Activated T-cell treated with anti-CD3 and anti-CD28 coated beads, Interleukin-2, amount 50 U/mL, for 48 hours (primary cell): ENCODE measurements at places on chromosomes 6 and 20.

DNA sequence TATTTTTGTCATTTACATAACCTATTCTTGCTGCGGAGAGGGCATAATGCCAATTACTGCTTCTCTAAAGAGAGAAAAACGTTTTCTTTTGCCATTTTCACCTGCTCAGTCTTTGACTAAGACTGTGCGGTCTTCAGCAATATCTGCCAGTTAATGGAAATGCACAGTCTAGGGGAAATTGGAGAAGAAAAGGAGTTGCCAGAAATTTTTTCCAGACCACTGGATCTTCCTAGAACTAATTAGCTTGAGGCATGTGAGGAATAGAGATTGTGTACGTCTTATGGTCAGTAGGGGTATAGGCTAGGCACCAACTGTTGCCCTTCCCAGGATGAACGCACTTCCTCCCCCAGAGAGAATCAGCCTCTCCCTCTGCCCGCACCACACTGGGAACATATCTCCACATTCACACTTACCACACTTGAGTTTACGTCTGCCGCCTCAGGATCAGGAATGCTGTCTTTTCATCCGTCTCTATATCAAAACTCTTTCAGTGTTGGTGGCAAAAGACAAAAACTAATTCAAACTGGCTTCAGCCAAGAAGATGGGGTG lies 67.9 kb upstream of the E2F3 start:
- DNase-seq = no peak

DNA sequence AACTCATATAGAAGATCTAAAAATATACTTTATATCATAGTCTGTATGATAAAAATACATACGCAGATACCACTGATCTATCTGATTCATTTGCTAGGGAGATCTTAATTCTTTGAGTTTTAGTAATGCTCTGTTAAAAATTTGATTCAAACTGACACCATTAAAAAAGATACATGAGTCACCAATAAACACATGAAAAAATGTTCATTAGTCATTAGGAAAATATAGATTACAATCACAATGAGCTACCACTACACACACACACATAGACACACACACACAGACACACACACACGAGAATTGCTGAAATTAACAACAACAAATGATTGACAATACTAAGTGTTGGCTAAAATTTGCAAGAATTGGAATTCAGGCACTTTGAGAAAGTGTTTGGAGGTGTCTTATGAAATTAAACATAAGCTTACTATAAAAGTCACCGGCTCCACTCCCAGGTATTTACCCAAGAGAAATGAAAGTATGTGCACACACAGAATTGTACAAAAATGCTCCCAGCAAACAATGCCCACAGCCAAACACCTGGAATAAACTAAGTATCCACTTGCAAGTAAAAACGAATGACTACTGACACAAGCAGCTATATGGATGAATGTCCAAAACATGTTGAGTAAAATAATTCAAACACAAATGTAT lies 117.7 kb upstream of the GGTLC1 start:
- no peak for DNase-seq

DNA sequence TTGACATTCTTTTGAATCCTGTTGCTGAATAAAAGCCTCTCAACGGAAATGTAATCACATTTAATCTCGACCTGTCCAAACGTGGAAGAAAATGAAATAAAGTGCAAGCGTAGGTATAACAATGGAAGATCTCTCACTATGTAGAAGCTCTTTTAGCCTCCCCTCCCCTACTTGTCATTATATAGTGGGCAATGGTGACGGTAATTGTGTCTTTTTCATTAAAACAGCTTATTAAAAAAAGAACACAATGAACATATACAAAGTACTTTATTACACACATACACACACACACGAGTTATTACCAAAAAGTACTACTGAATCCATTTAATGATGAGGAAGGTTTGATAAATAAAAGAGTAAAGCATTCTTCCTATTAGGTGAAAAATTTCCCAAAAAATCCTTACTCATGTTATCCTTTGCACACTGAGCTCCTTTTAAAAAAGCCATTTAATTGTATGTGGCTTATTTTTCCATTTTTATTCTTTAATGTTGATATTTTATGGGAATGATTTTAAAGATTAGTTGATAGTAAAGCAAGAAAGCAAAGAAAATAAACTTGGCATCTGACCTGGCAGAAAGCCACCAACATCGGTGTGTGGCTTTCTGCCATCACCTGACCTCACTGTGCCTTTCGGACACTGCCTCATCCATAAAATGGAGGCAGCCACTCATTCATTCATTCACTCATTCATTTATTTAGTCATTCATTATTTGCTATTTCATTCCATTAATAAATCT lies 493 bp upstream of the SGK1 start:
- DNase-seq = no peak

- no peak for DNase-seq
Observed at GRCh38 chr6:143022587-143022986, 38.1 kb upstream of the AIG1 start.

- no peak for DNase-seq
Observed at GRCh38 chr6:56694002-56694401, 51.3 kb upstream of the DST start.

- no peak for DNase-seq
Observed at GRCh38 chr6:136782021-136782770, 10.1 kb downstream of the MAP3K5 start.

DNA sequence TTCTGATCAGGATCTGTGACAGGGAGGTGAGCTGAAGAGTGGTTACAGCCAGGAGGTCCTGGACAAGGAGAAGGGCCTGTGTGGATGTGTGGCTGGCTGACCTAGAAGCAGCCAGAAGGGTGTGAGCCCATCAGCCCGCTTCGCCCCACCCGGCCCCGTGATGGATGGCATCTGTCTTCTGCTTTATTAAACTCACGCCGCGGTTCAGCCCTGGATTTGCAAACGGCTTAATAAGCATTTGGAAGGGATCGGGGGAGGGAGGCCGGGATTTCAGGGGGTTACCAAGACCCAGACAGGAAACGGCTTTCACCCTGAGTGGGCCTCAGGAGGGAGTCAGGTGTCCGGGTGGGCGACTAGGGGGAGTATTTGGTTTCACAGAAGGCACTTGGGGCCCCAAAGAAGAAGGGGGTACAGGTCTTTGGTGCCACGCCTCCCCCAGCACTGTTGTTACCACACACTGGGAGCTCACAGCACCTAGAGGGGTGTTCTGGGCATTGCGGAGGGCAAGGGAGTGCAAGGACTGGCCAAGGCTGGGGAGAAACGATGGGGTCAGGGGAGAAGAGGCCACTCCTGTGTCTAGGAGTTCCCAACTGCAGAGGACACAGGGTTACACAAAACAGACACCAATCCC lies 53.8 kb upstream of the FOXP4 start:
- no peak for DNase-seq

DNA sequence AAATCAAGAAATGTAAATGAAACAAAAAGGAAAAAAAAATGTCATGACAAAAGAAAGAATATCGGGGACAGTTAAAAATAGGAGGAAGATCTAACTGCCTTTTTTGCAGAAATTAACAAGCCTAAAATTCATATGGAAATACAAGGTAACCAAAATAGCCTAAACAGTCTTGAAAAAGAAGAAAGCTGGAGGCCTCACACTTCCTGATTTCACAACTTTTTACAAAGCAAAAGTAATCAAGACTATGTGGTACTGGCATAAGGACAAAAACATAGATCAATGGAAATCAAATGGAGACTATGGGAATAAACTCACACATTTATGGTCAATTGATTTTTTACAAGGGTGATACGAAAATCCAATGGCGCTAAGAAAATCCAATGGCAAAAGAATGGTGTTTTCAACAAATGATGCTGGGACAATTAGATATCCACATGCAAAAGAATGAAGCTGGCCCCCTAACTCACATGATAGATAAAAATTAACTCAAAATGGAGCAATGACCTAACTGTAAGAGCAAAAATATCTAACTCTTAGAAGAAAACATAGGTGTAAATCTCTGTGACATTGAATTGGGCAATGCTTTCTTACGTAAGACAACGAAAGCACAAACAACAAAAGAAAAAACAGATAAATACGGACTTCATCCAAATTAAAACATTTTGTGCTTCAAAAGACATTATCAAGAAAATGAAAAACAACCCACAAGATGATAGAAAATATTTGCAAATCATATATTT lies 24.5 kb downstream of the MAP3K5 start:
- no peak for DNase-seq

DNA sequence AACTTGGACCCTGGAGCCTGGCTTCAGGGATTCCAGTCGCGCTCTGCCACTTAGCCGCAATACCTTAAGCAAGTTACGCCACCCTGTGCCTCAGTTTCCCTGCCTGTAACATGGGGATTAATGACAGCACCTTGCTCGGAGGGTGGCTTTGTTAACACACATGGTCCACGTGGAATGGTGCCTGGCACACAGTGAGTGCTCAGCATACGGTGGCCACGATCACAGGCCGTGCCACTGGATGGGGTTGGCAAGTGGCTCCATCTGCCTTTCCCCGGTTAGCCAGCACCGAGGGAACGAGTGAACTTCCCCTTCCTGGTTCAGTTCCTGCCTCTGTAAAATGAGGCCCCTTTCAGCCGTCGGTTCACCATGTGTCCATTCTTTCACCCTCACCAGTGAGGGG lies 17.2 kb downstream of the C6orf132 start:
- DNase-seq = no peak

GRCh38 chr6:34414999-34415858 lies 10.6 kb downstream of the RPS10 start:
- DNase-seq = no peak

GRCh38 chr6:112342511-112342910 lies 4.6 kb upstream of the RFPL4B start:
- DNase-seq = no peak

GRCh38 chr20:2889797-2890196 lies 16.5 kb downstream of the PTPRA start:
- DNase-seq = no peak

GRCh38 chr20:63446216-63447024 lies 26.0 kb downstream of the KCNQ2 start:
- DNase-seq = no peak

GRCh38 chr20:37449276-37449675 lies 71.8 kb upstream of the NNAT start:
- no peak for DNase-seq

- no peak for DNase-seq
Observed at GRCh38 chr6:66190858-66191257, 483.8 kb upstream of the EYS start.

DNA sequence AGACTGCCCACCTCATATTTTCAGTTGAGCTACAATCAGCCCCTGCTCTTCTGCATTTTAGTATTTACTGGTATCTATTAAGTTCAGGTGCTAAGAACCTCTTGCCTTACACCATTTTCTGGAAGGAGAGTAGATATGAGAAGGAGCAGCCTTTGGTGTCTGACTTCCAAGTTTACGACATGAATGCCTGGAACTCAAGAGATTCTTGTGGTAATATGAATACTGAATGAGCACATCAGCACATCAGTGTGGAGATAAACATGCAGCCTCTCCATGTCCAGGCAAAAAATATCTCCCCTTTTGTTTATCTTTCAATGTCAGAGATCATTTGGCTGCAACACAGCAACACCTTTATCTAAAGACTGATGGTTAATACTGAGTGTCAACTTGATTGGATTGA lies 65.8 kb upstream of the THEMIS start:
- no peak for DNase-seq

DNA sequence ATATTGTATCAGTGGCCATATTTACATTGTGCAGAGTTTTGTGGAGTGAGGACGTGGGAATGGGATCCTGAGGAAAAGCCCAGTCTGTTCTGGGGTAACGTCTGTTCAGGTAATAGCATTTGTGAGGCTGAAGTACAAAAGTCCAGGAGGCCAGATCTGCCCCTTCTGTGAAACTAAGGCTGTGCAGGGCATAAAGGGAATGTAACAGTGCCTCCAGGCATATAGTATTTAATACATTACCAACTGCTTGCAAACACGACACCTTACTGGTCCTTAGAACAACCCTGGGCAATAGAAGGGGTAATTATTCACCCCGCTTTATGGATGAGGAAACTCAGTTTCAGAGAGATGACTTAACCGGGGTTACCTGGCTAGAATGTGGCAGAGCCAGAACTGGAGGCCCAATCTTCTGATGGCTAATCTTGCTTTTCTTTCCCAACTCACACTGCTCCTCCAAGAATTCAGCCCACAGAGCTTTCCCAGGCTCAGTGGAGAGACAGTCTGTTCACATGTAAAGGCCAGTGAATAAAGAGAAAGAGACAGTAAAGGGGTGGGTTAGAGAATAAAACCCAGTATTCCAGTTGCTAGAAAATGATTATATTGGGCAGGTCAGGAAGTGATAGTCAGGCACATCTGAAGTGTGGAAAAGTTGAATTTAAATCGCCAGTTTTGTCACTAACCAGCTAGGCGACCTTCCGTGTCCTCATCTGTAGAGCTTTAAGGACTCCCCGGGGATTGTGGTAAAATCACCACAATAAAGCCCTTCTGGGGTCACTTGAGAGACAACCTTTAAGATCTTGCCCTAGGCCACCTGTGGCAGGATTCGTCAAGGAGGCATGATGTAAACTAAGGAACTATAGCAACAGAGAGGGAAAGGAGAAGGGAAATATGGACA lies 280.7 kb upstream of the CITED2 start:
- DNase-seq = no peak

DNA sequence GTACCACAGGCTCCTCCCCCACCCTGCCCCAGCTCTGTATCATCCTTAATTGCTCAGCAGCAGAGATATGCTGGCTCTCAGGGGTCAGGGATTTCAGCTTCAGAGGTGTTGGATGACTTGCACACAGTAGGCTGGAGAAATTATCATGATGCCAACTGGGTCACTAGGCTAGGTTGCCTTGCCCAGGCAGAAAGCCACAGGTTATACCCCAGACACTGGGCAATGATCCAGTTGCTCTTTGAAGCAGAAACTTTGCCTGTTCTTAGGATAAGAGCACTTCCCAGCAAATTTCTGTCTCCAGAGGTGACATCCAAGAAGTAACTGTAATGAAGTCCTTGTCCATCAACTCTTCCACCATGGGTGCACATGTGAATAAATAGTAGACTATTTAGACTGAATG lies 38.3 kb upstream of the SCML4 start:
- DNase-seq = no peak

GRCh38 chr6:156778454-156779205 lies 1.5 kb downstream of the ARID1B start:
- peak; percentile 66 for DNase-seq

- peak; percentile 74 for DNase-seq
Observed at GRCh38 chr6:119350202-119350951, 816 bp upstream of the MAN1A1 start.

- no peak for DNase-seq
Observed at GRCh38 chr20:34579979-34580940, 21.7 kb downstream of the MAP1LC3A start.

DNA sequence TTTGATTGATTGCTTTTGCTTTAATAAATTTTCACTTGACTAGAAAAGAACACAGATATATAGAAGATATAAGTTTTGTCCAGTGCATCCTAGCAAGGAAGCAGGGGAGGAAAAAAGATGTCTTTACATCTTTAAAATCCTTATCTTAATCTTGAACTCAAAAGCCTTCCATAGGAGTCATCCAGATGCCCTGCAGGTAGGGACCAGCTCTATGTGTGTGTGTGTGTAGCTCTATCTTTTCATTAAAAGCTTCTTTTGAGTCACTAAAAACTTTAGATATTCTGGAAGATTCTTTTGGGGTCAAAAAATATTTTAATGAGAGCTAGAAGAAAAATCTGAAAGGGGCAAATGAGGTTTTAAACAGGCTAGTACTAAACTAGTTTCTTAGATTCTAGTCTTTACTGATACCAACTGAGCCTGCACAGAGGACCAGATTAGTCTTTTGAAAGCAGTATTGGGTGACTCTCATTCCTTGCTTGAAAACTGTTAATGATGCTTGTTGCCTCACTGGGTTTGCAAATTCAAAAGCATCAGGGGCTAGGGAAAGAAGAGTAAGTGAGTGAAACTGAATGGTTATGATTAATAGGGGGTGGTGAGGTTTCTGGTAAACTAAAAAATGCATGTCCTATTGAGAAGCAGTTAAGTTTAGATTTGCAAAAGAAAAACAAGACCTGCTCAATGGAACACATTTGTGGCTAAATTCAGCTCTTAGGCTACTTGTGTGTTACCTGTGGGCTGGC lies 40.6 kb upstream of the JAG1 start:
- no peak for DNase-seq
